NAMALWA (cell line): ENCODE measurements at places on chromosomes 7 and 10.

DNA sequence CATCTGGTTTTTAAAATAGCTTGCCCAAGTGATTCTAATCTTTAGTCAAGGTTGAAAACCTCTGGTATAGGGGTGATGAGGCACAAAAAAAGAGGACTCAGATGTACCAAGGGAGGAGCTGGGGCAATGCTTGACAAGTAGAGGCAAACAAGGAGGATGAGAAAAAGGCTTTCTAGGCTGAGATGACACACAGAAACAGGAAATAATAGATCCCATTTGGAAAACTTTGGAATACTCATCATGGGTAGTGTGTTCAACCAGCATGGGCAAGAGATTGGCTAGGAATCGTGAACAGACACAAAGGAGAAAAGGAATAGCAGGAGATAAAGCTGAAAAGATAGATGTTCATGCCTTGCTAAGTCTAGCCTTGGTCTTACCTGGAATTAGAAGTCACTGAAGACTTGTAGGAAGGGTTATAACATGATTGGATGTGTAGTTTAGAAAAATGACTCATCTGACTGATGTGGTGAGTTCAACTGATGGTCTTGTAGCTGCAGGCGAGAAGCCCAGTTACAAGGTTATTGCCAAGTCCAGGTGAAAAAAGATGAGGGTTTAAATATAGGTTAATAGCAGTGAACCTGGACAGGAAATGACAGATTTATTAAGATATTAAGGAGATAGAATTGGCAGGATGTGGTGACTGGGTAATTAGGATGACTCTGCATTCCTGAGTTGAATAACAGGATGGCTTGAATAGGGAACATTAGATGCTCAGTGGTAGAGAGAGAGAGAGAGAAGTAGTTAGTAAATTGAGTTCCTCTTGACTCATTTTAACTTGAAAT lies 214.0 kb upstream of the LRGUK start:
- no peak for DNase-seq

DNA sequence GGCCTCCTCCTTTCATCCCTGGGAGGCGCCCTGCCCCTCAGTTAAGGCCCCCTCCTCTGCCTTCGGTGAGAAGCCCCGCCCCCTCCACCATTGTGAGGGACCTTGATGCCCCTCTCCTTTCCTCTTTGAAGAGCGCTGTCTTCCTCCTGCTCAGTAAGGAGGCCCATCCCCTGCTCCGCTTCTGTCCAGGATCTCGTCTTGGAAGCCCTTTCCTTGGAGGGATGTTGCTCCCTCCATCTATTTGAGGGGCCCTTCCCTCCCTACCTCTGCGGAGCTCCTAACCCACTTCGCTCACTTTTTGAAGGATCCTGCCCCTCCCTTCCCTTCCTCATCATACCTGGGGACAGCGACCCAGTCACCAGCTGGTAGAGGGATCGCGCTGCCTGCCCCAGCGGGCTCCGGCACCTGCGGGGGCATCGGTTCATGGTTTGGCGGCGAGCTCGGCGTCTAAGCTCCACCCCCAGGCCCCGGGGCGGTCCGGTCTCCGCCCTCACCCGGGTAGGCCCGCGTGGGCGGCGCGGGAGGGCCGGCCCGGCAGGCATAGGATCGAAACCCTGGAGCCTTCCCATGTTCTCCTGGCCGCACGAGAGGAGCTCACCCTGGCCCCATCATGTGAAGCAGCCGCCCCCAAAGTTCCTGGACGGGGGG lies 4.1 kb downstream of the KCNIP2 start:
- peak; percentile 67 for DNase-seq

GRCh38 chr10:78045237-78045636 lies 11.6 kb downstream of the RPS24 start:
- no peak for DNase-seq

DNA sequence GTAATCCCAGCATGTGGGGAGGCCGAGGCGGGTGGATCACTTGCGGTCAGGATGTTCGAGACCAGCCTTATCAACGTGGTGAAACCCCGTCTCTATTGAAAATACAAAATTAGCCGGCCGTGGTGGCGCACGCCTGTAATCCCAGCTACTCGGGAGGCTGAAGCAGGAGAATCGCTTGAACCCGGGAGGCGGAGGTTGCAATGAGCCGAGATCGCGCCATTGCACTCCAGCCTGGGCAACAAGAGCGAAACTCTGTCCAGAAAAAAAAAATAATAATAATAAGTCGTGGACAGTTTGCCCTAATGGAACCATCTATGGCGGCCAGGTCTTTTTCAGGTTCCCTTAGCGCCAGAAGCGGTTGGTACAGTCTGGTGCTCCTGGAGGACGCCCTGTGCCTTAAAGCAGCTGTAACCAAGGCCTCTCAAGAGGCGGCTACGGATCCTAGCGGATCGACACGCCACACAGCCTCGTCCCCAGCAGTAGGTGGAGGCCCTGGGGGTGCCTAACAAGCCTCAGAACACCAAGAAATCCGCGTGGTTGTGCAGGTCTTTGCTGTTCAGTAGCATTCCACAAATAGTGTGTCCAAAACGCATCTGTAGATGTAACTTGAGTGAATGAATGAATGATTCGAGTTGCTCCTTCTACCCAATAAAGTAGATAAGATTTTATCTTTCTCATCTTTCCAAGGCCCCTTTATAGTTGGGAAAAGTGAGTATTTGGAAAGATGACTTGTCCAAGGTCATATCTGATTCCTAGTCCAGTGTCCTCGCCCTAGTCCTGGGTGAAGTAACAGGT lies 982 bp downstream of the PGAM1 start:
- DNase-seq, result peak; percentile 34

DNA sequence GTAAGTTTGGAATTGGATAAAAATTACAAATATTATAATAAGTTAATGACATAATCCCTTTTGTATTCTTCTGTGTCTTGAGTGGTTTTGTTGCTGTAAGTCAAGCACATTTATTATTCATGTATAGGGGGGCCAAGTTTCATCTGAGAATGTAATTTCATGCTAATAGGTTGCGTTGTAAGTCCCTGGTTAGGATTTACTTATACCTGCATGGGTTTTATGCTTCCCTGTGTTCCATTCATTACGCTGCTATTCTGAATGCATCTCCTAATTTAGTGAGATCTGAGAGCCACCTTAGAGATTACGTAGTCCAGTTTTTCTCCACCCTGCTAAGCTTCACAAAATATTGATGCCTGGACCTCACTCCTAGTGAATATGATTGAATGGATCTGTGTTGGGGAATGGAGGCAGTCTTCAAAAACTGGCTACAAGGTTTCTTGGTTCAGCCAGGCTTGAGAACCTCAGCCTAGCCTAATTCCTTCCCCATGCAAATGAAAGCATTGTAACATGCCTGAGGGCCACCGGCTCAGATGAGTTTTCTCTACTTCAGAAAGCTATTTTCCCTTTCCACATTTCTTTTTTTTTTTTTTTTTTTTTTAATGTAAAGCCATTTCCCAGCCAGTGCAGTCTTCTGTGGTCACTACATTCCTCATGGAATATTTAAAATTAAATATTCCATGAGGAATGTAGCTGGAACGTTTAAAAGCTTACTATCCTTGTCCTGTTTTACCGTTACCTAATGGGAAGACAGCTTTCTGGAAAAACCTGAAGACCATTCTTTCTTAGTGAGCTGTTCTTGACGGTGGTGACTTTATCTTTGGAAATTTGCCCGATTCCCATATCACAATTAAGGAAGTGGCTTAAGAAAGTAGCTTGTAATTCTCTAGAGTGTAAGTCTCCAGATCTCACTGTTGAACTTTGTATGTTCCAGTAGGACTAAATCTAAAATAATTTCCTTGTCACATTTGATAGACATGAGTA lies 16.0 kb downstream of the PAPSS2 start:
- DNase-seq, result no peak

GRCh38 chr7:74503061-74503460 lies 49.4 kb downstream of the GTF2IRD1 start:
- no peak for DNase-seq

- no peak for DNase-seq
Measured at GRCh38 chr10:49611166-49611815, 1.2 kb downstream of the SLC18A3 start.

DNA sequence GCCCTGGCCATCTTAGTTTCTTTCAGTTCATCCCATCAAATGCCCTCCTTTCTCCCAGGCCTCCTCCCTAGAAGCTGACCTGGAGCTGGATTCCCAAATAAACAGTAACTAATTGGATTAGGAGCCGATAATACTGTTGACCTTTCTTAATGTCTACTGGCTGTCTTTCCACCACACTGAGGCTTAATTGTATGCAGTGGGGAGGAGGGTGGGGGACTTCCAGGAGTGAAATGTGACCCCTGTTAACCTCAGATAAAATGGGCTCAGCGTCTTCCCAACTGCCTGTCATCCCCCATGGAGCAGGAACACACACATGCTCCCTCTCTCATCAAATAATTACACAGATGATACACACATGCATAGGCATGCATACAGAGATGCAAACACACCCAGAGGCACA lies 53.7 kb upstream of the LBX1 start:
- no peak for DNase-seq

GRCh38 chr10:25578061-25578460 lies 356.0 kb upstream of the MYO3A start:
- DNase-seq, result no peak

GRCh38 chr7:111785076-111785475 lies 222.8 kb upstream of the IMMP2L start:
- DNase-seq, result no peak

DNA sequence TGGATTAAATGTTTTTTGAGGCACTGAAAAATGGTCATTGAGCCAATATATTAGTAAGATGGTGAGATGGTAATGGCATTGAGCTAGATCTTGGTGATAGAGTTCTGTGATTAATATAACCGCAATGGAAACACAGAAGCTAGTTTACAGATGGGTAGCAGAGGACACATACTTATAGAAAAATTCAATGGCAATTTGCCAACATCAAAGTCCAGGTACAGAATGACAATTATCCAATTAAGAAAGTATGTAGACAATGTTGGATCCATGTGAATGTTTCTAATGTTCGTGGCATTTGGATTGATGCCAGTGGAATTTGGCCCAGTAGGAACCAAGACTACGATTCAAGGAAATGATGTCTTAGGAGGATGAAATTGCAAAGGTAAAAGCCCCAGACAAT lies 187.8 kb downstream of the GNAT3 start:
- no peak for DNase-seq

DNA sequence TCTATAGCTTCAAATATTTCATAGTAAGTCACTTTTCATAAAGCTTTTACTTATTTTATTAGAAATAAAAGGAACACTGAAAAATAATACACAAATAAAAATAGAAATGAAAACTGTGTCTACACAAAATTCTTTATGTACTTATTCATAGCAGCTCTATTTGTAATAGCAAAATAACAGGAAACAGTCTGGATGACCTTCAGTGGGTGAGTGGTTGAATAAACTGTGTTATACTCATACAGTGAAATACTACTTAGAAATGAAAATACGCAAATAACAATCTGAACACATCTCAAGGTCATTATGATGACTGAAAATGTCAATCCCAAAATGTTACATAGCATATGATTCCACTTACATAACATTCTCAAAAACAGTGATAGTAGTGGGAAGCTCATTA lies 138.7 kb upstream of the PCLO start:
- DNase-seq, result no peak

DNA sequence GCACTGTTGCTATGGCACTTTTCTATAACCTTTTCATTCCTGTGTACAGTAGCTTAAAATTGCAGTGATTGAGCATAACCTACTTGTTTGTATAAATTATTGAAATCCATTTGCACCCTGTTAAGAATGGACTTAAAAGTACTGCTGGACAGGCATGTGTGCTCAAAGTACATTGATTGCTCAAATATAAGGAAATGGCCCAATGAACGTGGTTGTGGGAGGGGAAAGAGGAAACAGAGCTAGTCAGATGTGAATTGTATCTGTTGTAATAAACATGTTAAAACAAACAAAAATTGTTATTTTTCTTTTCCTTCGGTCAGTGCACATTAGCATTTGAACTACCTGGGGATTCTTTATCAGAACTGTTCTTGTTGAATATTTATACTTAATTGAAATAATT lies 57.1 kb upstream of the BAMBI start:
- no peak for DNase-seq

DNA sequence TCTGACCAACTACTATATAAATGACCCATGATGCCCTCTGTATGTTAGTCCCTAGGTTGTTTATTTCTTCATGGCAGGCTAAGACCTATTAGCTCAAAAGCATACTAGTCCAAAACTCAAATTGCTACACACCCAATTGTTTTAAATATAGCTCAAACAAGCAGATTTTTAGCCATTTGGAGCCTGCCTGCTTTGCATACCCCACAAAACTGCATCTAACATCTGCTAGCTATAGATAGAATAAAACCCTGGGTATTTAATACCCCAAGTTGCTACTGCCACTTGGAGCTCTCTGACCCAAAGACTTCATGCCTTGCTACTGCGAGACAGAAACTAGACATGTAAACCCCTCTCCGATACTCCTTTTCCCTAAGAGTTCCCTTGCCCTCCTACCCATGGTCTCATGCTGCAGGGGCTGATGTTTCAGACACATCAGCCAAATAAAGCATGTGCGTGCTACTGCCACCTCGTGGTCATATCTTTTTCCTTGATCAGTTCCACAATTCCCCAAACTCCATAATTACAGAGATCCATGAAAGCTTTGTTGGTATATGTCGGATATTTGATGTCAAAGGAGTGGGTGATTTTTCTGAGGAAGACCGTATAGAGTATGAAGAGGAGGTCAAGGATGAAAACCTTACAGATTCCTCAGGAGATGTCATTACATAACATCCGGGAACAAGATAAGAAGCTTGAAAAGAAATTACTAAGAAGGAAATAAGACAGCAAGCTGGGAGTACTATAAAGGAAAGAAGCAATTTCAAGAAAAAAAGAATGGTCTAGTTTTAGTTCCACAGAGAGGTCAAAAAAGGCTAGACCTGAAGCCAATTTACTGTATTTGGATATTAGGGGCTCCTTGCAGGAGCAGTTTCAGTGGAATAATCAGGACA lies 386.6 kb downstream of the SH2D4B start:
- DNase-seq, result peak; percentile 46

DNA sequence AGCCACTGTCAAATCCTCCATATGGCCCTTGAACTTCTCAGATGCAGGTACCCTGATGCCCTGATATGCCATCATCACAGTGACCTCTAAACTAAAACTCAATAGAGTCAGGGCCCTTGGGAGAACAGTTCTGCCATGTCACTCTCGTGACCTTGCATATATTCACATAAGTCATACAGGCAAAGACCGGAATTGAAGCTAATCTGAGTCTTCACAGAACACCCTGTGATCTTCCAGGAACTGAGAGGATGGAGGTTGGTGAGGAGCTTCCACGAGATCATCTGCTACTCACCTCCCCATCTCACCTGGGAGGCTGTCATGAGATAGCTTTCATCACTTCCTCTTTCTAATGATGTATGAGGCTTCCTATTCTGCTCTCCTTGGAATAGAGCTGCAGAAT lies 228.7 kb upstream of the CCDC6 start:
- DNase-seq, result no peak
